HCEC 1CT (cell line): ENCODE measurements at places on chromosomes 11 and 22.

DNA sequence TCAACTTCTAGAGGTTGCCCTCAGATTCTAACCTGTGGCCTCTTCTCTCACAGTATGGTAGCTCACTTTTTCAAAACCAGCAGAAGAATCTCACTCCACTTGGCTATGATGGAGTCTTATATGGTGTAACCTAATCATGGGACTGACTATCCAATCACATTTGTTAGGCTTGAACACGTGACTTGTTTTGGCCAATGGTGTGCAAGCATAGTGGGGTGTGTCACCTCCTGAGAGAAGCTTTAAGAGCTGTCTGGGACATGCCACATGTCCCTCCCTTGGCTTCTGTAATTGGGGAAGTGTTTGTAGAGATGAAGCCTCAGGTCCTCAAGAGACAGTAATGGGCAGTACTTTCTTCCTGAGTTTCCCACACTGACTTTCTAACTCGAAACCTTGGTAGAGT lies 12.8 kb upstream of the SMIM38 start:
- DNase-seq: no peak

DNA sequence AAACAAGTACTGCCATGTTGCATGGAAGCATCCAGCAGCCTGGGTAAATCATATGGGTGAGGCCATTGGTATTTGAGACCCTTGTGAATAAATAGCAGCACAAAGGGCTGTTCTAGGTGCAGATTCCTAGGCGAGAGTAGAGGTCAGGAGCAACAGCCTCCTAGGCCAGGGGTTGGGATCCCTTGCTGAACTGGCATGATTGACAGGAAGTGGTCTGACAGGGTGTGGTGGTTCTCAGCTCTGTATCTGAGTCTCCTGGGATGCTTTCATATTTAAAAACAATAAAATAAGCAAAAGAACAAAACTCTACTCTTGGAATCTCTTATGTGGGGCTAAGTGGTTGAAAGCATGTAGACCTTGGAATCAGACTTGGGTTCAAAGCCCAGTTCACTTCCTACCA lies 35.8 kb downstream of the INSC start:
- no peak for DNase-seq

DNA sequence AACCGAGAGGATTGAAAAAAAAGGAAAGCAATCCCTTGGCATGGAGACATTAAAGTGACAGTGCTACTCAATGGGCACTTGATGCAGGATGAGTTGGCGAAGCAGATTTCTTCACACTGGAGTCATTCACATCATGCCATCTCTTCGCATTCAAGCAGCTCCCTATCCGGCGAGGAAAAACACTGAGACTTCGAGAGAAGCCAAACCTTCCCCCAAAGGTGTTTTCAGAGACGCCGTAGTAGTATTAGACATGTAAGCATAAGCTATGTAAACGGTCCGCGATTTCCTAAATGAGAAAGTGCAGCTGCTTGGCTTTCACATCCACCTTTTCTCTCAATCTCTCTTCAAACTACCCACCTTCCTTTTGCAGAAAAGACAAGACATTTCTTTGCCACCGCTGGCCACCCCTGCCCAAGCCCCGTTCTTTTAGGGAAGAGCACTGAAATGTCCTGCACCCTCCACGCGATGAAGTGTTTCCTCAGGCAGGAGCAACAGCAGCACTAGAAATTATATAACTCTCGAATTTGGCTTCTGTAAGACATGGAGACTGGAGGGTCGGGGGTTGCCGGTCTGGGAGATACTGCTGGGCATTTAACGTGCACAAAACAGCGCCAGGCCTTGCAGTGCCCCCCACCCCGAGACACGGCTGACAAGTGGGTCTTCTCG lies at the start of gene DLG2:
Gene DLG2, minus strand, starts transcription at position 13 of the 666 bp plus-strand sequence.
- DNase-seq: peak; percentile 49

DNA sequence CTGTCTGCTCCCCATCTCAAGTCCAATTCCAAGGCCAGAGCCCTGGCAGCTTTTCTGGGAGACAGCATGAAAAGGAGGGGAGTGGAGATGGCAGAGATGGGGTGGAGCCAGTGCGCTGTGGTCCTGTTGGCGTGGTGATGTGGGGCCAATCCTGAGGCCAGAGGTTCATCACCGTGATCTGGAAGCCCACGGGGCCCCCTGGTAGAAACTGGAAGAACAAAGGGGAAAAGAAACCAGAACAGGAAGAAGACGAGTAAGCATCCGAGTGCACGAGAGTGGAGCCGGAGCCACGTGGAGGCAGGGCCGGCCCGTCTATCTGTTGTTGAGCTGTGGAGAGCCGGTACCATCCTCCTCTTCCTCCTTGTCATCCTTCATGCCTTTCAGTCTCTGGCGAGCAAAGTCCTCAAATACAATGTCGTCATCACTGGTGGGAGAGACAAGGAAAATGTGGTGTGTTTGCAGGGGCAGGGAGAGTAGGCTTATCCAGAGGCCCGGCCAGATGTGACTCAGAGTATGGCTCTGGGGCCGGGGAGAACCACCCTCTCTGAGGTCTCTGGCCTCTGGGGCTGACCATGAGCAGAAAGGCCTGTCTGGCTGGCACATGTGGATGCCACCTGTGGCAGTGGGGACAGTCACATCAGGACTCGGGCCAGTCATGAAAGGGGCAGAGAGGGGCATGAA lies 25.4 kb downstream of the TPBGL start:
- peak; percentile 22 for DNase-seq

GRCh38 chr22:17912945-17913721 lies 111.2 kb downstream of the MICAL3 start:
- no peak for DNase-seq

GRCh38 chr22:17818649-17819048 lies 44.4 kb upstream of the BID start:
- DNase-seq: no peak

- DNase-seq: no peak
Measured at GRCh38 chr11:47351156-47352126, 1.1 kb downstream of the MYBPC3 start.

DNA sequence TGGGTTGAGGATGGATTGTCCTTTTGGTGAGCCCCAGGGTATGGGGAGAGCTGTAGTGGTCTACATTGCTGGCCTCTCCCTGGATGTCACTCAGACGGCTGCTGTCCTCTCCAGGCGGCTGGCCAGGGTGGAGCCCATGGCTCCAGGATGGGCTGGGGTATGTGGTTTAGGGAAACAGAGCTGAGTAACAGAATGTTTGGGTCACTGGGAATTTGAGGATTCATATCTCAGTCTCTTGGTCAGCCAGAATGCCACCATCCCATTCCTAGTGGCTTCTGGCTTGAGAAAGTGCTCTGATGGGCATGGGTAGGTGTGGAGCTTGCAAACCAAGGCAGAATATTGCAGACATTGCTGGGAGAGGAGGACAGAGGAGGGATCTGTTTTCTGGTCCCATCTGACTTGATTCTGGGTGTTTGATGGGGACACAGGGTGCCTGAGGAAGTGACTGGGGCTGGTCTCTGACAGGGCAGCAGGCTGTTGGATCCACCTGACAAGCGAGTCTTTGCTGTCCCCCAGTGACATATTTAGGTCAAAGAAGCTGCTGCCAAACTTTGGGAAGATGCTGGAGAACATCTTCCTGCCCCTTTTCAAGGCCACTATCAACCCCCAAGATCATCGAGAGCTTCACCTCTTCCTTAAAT lies 41.4 kb downstream of the AMPD3 start:
- DNase-seq: no peak

- peak; percentile 92 for DNase-seq
Measured at GRCh38 chr11:36594316-36594989, at the start of gene IFTAP. Gene IFTAP (plus strand): TSS chr11:36594502. CDS start chr11:36610104, 15,602 bp downstream.

- DNase-seq: no peak
Measured at GRCh38 chr11:69697469-69697843, 6.4 kb downstream of the FGF19 start.

- DNase-seq: no peak
Measured at GRCh38 chr22:24420072-24420976, 7.1 kb upstream of the ADORA2A start.

DNA sequence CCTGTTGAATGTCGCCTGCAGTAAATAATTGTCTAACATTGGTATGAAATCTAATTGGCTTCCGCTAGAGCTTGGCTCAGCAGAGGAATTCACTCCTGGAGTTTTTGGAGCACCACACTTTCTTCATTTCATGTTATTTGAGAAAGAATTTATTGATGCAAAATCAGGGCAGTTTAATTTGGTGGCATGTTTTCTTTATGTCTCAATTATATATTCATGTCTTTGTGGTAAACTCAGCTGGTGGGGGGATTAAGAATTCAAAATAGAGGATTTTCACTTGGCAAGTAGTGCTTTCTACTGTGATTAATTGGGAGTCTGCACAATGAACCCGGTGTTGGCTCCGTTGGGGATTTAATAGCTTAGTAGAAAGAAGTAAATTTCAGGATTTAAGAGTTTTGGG lies 784.4 kb downstream of the NTM start:
- DNase-seq: no peak

GRCh38 chr11:118222437-118222836 lies 2.4 kb downstream of the JAML start:
- no peak for DNase-seq

DNA sequence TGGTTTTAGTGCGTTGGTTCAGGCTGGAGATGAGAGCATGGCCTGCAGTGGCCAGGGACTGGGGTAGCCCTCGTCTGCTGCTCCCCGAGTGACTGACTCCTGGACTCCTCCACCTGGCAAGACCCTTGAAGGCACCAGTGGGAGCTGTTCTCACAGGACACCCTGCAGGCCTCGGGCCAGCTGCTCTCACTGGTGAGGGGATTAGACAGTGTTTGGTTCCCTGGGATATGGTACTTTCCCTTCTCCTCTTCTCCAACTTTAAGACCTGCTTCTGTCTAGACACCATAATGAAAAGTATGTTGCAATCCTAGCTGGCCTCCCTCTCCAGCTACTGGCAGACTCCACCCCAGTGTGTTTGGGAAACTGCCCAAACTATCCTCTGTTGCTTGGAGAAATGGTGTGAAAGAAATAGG lies 168.8 kb upstream of the CADM1 start:
- DNase-seq: no peak

GRCh38 chr11:19597876-19598275 lies 114.8 kb upstream of the NAV2 start:
- DNase-seq: peak; percentile 33

DNA sequence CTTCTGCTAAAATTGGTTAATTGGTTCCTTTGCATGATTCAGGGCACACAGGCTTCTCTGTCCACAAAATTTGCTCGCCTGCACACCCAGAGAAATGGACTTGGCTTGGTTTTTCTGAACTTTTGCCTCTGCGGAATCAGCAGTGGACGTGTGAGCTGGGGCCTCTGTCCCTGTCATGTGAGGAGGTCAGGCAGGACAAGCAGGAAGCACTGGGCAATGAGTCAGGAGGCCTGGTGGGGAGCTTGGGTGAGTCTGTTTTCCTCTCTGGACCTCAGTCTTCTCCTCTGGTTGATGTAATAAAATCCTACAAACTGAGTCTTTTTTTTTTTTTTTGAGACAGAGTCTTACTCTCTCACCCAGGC lies 10.4 kb upstream of the CELSR1 start:
- peak; percentile 93 for DNase-seq

GRCh38 chr11:121476379-121477032 lies 23.7 kb upstream of the SORL1-AS1 start:
- DNase-seq: no peak

GRCh38 chr22:36612458-36612857 lies 83.5 kb upstream of the EIF3D start:
- DNase-seq: peak; percentile 40

DNA sequence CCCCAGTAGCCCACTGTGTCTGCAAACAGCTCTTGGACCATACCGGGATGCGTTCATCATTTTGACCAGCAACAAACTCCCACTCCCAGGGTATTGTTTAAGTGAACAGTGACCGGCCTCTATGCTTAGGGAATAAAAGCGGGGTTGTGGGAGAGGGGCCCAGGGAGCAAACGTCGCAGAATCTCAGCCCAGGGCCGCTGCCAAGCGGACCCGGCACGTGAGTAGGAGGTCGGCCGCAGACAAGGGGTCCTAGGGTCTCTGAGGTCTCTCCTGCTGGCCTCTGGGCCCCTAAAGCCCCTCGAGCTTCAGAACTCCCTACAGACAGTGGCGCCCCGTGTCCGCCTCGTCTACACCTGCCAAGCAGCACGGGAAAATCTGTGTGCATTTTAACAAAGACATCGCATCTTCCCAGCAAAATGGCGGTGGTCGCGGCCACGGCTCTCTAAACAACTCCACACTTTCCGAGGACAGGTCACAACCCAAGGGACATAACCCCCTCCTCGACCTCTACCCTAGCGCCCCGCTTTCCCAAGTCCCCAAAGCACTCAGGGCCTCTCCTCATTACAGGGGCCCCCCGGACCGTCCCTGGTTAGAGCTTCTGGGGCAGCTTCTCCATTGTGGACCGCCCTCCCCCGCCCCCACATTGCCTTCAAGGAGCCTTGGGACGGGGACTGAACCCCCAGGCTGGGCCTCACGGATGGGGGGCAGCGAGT lies 3.9 kb upstream of the GCAT start:
- DNase-seq: no peak

DNA sequence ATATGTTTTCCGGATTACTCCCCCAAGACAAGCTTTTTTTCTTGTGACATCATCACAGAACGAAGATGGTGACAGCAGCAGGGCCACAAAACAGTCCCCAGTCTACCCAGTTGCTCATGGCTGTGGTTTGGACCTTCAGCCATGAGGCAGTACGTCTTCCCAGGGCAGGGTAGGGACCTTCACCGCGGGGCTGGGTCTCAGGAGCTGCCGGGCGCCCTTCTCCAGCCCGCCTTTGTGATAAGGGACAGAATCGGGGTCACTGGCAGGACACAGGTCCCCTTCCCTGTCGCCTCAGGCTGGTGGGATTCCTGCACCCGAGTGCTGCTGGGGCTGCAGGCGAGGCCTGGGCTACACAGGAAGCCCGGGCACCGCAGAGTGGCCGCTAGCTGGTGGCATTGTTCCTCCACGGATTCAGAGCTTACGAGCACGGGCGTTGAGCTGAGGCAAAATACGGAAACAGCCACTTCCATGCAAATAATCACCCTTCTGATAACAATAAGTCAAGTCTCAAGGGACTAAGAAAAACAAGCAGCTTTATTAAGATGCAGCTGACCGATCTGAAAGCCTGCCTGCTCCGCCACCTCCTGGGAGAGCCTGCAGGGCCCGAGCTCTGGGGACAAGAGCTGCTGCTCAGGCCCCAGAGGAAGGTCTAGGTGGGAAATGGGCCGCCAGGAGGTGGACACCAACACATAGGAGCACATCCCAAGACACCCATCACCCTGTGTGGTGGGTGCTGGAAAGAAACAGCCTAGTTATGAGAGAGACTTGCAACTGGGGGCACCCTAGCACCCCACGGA lies 12.3 kb downstream of the TBX1 start:
- no peak for DNase-seq

GRCh38 chr11:14857621-14858020 lies 34.4 kb downstream of the CYP2R1 start:
- DNase-seq: no peak

GRCh38 chr22:33656808-33657628 lies 263.3 kb downstream of the LARGE1 start:
- no peak for DNase-seq
